Naive thymus-derived CD8-positive, alpha-beta T cell (primary cell): ENCODE measurements at places on chromosomes 4 and X. TPM values are rescaled to one million over a fixed set of nuclear protein-coding genes. Genes with fewer than 3 reads are reported as not detected.

Gene GABRA4
- total RNA-seq: not detected

GRCh38 chrX:68431836-68432235 is 1.5 kb downstream of the OPHN1 start:
- DNase-seq: no peak
- H3K27ac ChIP-seq: no peak overlapping the region
- peaks cover 34% of the 10 kb centered on the region for H3K27me3 ChIP-seq
- H3K4me1 ChIP-seq: peaks cover 9% of the 10 kb centered on the region

Gene OTC
- total RNA-seq: not detected

- H3K27ac ChIP-seq: no peak overlapping the region
- no peaks in the 10 kb centered on the region for H3K27me3 ChIP-seq
- no peaks in the 10 kb centered on the region for H3K4me1 ChIP-seq
- DNase-seq: no peak
Observed at GRCh38 chrX:121579016-121579760, 531.8 kb downstream of the GLUD2 start.

DNA sequence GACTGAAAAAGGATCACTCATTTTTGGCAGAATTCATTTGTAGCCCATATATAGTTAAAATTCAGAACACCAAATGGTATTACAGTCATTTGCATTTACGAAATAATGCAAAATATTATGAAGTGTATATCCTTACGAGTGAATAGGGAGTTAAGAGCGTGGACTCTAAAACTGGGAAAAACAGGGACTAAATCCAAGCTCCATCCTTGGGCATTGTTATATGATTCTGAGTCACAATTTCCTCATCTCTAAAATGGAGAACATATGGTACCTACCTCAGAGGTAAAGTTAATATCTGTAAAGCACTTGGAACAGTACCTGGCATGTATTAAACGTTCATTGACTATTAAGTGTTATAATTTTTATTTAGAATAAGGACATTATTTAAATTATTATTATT is 106.3 kb downstream of the ZAR1 start:
- H3K4me3 ChIP-seq: no peak overlapping the region
- H3K4me1 ChIP-seq: peaks cover 5% of the 10 kb centered on the region
- no peaks in the 10 kb centered on the region for H3K27me3 ChIP-seq
- no peak overlapping the region for H3K27ac ChIP-seq
- H3K36me3 ChIP-seq: no peaks in the 10 kb centered on the region

GRCh38 chrX:112235547-112235946 is 153.0 kb upstream of the TRPC5 start:
- H3K27me3 ChIP-seq: no peaks in the 10 kb centered on the region
- DNase-seq: no peak
- H3K4me3 ChIP-seq: no peak overlapping the region
- no peaks in the 10 kb centered on the region for H3K4me1 ChIP-seq
- H3K36me3 ChIP-seq: no peaks in the 10 kb centered on the region

GRCh38 chr4:118281611-118282442 is 71.0 kb downstream of the PRSS12 start:
- H3K27me3 ChIP-seq: no peaks in the 10 kb centered on the region
- H3K4me1 ChIP-seq: peaks cover 55% of the 10 kb centered on the region

- H3K4me1 ChIP-seq: peaks cover 14% of the 10 kb centered on the region
- H3K4me3 ChIP-seq: no peak overlapping the region
- no peaks in the 10 kb centered on the region for H3K27me3 ChIP-seq
- no peak for DNase-seq
- H3K36me3 ChIP-seq: no peaks in the 10 kb centered on the region
Observed at GRCh38 chr4:6750286-6751221, 32.0 kb upstream of the KIAA0232 start.

DNA sequence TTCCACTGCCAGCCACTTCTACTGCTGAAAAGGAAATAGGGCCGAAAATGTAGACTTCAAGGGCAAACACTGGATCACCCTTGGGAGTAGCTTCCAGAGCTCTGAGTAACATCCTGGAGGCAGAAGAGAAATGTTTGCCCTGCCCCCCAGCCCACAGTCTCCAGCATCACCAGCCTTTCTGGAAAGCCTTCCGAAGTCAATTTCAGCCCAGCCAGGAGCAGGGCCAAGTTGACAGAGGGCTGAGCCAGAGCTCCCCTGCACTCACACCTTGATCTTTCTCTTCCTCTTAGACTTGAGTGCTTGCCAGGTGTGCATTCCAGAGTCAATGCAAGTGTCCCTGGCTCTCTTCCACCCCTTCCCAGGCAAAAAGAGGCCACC is 35.2 kb downstream of the SLC25A5 start:
- H3K27me3 ChIP-seq: no peaks in the 10 kb centered on the region
- DNase-seq: no peak
- no peak overlapping the region for H3K4me3 ChIP-seq
- H3K36me3 ChIP-seq: no peaks in the 10 kb centered on the region
- peak overlapping the region; percentile 46 for H3K27ac ChIP-seq
- H3K4me1 ChIP-seq: peaks cover 2% of the 10 kb centered on the region

DNA sequence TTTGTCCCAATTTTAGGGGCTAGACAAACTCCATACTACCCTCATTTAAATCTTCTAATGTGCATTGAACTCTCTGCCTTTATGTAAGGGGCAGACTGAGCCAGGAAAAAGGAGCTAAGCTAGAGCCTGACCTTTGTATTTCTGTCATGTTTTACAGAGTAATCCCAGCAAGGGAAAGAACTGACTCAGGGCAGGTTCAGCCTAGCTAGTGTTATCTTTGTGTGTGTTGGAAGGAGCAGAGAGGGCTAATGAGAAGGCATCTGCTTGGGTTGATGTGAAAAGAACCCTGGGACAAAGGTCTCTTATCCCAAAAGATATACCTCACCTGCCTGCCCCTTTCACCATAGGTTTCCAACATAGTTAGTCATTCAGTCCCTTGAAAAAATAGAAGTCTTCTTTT is 31.7 kb downstream of the IGSF1 start:
- no peak overlapping the region for H3K27ac ChIP-seq
- H3K27me3 ChIP-seq: peaks cover 5% of the 10 kb centered on the region
- no peak overlapping the region for H3K4me3 ChIP-seq
- no peak for DNase-seq
- H3K4me1 ChIP-seq: no peaks in the 10 kb centered on the region
- no peaks in the 10 kb centered on the region for H3K36me3 ChIP-seq

Gene IL13RA1
- total RNA-seq: 1.3 TPM

DNA sequence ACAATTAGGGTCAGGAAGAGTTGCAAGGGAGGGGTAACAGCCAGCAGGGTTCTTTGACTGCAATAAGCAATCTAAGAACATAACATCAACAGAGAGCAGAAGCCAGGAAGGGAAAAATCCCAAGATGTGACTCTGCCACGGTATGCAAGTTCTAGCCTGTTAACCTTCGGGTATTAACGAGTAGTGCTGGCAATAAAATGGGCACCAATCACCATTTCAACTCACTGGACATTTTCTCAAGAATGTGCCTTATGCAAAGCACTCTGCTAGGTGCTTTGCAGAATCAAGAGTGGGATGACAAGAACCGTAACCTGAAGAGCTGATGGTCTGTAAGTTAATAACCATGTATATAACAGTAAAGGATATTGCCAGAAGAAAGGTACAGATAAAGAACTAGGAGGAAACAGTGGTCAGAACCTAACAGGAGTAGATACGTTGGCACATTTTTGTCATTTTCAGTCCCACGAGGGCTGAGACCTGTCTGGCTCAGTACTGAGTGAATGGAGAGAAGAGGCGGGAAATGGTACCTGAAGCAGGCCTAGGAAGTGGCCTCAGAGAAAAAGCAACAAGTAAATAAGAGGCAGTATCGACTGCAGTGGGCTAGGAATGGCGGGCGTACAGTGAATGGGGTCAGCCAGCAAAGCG is 2.7 kb downstream of the ELOVL6 start:
- no peaks in the 10 kb centered on the region for H3K27me3 ChIP-seq
- peaks cover 20% of the 10 kb centered on the region for H3K4me1 ChIP-seq
- H3K27ac ChIP-seq: peak overlapping the region; percentile 97
- DNase-seq: peak; percentile 19
- peak overlapping the region; percentile 95 for H3K4me3 ChIP-seq

DNA sequence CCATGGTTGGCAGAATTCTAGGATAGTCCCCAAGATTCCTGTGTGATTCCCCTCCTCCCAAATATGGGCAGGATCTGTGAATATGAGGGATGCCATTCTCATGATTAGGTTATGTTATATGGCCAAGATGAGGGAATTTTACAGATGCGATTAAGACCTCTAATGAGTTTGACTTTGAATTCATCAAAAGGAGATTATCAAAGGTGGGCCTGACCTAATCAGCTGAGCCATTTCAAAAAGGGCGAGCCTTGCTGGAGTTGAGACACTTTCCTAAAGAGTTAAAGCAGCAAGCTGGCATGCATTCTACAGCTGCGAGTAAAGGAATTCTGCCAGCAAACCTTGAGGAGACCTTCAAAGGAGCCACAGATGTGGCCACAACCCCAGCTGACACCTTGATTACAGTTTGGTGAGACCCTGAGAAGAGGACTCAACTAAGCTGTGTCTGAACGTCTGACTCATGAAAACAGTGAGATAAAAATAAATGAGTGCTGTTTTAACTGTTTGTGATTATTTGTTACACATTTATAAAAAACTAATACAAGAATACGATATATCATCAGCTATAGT is 31.7 kb upstream of the TMPRSS11D start:
- no peak overlapping the region for H3K27ac ChIP-seq
- H3K4me1 ChIP-seq: no peaks in the 10 kb centered on the region
- H3K27me3 ChIP-seq: no peaks in the 10 kb centered on the region
- no peak overlapping the region for H3K4me3 ChIP-seq
- no peaks in the 10 kb centered on the region for H3K36me3 ChIP-seq
- no peak for DNase-seq

DNA sequence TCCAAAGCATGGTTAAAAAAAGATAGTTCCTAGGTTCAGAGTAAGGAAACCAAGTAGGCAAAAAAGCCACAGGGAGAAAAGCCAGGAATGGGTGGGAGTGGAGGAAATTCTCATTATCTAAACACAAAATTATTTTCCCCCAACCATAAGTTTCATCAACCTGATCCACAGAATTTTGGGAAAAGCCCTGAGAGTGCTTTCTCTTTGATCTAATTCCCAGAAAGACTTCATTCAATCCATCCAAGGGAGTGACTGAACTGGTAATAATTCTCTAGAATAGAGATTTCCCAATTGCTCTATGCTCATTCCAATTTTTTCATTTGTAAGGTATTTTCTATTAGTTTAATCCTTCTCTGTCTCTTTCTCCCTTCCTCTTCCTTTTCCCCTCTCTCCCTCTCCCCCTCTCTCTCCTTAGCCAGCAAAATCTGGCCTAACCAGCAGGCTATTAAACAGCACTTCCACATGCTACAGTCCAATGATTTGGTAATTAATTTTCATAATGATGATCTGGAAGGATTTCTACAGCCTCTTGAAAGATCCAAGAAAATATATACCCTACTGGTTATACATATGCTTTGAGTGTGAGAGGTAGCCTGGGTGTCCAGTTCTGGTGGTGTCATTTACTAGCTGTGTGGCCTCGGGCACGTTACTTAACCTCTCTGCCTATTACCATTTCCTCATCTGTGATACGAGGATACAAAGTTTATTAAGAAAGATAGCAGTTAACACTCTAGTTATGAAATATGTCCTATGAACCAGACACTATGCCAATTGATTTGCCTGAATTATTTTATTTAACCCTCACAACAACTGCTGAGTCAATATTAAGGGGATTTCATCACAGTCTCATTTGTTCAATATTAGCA is 251.5 kb upstream of the RASGEF1B start:
- H3K27ac ChIP-seq: peak overlapping the region; percentile 57
- H3K4me1 ChIP-seq: peaks cover 19% of the 10 kb centered on the region
- no peak for DNase-seq
- no peak overlapping the region for H3K4me3 ChIP-seq
- H3K36me3 ChIP-seq: peaks cover 5% of the 10 kb centered on the region

Gene TMEM175
- total RNA-seq: 65.6 TPM

DNA sequence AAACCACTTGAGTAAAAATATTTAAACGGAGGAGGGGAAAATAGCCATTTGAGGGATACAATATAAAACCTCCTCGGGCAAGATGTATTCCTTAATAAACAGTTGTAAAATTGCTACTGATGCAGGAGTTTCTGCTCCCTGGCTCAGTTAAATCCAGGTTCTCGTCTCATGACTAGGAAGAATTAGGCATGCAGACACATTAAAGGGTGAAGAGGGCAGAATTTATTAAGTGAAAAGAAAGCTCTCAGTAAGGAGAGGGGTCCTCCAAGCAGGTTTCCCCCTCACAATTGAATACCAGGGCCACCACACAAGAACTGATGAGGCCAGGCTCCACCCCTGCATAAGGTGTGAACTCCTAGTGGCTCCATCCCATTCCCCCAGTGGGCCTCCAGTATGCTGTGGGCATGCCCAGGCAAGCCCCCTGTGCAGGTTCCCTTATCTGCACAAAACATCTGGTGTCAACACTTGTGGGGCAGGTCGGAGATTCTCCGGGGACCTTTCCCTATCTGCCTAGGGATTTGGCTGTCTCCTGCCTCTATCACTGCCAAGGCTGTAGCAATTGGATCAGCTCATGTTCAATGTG is 80.4 kb downstream of the HS6ST2 start:
- no peak overlapping the region for H3K27ac ChIP-seq
- no peaks in the 10 kb centered on the region for H3K4me1 ChIP-seq
- H3K36me3 ChIP-seq: no peaks in the 10 kb centered on the region
- H3K27me3 ChIP-seq: no peaks in the 10 kb centered on the region
- H3K4me3 ChIP-seq: no peak overlapping the region
- DNase-seq: no peak

DNA sequence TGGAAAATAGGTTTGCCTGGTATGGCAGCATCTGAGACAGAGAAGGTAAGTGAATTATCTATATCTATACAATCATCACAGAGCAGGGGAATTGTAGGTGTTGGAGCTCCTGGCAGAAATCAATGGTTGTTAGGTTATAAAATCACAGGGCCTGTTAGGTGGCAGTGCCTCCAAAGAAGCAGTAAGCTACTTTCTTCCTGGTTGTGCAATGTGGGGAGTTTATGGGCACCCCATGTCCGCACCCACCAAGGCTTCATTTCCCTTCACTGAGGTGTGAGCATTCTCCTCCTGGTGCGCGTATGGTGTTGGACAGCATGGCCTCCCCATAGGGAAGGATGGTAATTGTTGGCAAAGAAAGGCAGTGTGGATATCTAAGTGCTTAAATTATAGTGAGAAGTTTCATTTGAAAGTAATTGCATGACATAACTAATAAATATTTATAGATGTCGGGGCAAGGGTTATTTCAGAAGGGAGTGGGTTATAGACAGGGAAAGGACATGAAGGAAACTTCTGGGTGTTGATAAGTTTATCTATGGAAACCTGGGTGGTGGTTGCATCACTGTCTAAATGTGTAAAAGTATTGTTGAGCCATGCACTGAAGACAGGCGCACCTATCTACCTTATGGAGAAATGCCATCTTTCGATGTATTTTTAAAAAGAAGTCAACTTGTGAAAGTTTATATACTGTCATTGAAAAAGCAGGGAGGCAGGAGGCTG is 153.7 kb downstream of the FRAS1 start:
- no peaks in the 10 kb centered on the region for H3K36me3 ChIP-seq
- DNase-seq: no peak
- no peak overlapping the region for H3K4me3 ChIP-seq
- H3K27ac ChIP-seq: no peak overlapping the region
- H3K27me3 ChIP-seq: peaks cover 14% of the 10 kb centered on the region

Gene MAGEA12
- total RNA-seq: not detected

Gene JCHAIN
- total RNA-seq: 4.7 TPM

Gene SOD3
- not detected for total RNA-seq

GRCh38 chr4:165461159-165461821 is 82.5 kb downstream of the CPE start:
- no peak overlapping the region for H3K4me3 ChIP-seq
- no peaks in the 10 kb centered on the region for H3K4me1 ChIP-seq
- H3K36me3 ChIP-seq: no peaks in the 10 kb centered on the region
- DNase-seq: no peak

Gene DCHS2
- total RNA-seq: not detected

Gene F11
- total RNA-seq: not detected

GRCh38 chr4:151403656-151404055 is 5.3 kb upstream of the FHIP1A start:
- peaks cover 13% of the 10 kb centered on the region for H3K4me1 ChIP-seq
- H3K27ac ChIP-seq: no peak overlapping the region
- H3K36me3 ChIP-seq: no peaks in the 10 kb centered on the region
- no peak overlapping the region for H3K4me3 ChIP-seq
- peaks cover 2% of the 10 kb centered on the region for H3K27me3 ChIP-seq
